ENCODE measurements at places on chromosomes 3 and 15. TPM values are rescaled to one million over a fixed set of nuclear protein-coding genes. Genes with fewer than 3 reads are reported as not detected.

Gene NECTIN3
- total RNA-seq, result 5.8 TPM

Gene PLOD2
- total RNA-seq, result 99.5 TPM

GRCh38 chr3:56314842-56315241 lies 153.4 kb downstream of the ERC2 start:
- DNase-seq, result peak; percentile 15

GRCh38 chr3:175913286-175913685 lies 1054.2 kb downstream of the NAALADL2 start:
- no peak for DNase-seq

DNA sequence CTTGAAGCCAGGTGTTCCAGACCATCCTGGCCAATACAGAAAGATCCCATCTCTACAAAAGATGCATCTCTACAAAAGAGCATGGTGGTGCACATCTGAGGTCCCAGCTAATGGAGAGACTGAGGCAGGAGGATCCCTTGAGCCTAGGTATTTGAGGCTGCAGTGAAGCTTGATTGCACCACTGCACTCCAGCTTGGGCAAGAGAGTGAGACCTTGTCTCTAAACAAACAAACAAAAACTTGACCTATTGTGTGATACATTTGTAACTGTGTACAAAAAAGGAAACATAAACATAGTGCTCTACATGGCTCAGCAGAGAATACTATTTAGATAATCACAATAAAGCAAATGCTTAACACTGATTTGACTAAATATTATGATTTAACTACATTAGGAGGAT lies 18.7 kb downstream of the ANPEP start:
- no peak for DNase-seq

DNA sequence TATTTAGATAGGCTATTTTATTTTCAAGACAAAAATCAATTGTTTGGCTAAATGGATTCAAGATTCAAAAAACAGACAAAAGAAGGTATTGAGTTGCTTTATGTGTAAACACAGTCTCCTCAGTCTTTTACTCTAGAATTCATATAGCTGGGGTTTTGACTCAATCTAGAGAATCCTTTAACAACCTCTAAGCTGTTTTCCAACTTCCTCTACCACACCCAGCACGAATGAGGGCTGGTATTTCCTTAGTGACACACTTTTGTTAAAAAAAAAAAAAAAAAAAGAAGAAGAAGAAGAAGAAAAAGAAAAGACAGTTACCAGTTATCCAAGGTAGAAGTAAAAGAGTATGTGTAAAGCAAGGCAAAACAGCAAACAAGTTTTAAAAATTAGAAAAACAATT lies 732.8 kb upstream of the GOLIM4 start:
- DNase-seq, result no peak

DNA sequence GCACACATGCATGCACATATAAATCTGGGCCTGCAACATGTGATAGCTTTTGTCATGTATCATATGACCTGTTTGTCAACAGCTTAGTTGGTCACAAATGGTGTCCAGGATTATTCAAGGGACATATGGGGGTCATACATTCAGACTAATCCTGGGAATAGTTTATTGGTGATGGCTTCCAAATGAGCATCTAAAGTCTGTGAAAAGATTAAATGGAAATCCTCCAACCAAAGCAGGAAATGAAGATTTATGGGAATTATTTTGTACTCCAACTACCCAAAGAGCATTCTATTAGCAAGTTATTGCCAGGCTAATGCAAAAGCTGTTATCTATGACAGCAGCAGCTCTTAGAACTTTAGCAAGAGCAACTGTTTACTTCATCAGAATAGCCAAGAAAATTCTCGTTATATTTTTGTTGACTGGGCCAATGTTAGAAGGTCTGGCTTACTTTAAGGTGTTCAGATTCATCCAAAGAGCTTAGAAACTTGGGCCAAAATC lies 7.1 kb downstream of the FSTL1 start:
- no peak for DNase-seq
